ENCODE measurements at places on chromosomes 11 and 22.

DNA sequence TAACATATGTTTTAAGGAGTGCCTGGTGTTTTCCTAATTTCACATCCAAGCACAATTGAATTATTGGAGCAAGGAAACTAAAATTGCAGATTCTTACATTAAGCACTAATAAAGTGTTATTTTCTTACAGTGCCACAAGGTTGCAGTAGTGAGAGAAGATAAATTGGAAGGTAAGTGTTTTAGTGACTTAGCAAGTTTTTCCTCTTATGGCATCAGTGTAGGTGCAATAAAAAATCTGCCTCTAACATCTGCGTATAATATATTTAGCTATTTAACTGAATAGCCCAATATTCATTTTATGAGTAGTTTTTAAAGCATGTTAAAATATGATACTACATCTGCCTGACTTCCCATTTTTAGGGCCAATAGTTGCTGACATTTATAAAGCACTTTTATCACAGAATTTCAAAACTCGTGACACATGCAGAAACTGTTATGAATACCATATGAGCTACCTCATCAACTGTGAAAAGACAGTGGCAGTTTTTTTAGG lies 19.0 kb downstream of the POLD3 start:
- DNase-seq, result no peak

- no peak for DNase-seq
These were observed 57.8 kb downstream of the ENDOD1 start for GRCh38 chr11:95147364-95147905.

GRCh38 chr22:49825944-49826602 lies 1.6 kb downstream of the BRD1 start:
- DNase-seq, result no peak

DNA sequence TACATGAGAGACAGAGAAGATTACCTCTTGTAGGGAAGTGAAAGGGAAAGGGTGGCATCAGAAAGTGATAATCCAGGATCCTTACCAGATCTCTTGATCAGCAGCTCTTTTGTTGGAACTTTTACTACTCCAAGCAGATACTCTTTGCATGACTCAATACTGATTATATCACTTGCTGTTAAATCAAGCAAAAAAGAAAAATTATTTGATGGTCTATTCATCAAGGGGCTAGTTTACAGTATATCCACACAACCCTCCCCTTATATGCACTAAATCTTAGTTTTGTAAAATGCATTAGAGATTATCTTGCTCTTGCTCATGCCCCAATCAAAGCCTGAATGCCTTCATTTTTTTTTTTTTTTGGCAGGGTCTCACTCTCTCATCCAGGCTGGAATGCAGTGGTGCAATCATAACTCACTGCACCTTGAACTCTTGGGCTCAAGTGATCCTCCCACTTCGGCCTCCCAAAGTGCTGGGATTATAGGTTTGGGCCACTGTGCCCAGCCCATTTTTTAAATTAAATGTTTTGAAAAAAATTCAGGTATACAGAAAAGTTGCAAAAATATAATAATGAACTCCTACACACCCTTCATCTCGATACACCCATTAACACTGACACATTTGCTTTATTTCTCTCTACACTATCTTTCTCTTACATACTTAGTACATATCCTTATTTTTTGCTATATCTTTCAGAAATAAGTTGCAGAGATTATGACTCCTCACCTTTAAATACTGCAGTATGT lies 76.1 kb upstream of the UCP3 start:
- no peak for DNase-seq

- no peak for DNase-seq
These were observed 8.9 kb downstream of the SEC14L2 start for GRCh38 chr22:30405731-30406130.

GRCh38 chr11:86891036-86891435 lies 64.2 kb downstream of the FZD4 start:
- no peak for DNase-seq

DNA sequence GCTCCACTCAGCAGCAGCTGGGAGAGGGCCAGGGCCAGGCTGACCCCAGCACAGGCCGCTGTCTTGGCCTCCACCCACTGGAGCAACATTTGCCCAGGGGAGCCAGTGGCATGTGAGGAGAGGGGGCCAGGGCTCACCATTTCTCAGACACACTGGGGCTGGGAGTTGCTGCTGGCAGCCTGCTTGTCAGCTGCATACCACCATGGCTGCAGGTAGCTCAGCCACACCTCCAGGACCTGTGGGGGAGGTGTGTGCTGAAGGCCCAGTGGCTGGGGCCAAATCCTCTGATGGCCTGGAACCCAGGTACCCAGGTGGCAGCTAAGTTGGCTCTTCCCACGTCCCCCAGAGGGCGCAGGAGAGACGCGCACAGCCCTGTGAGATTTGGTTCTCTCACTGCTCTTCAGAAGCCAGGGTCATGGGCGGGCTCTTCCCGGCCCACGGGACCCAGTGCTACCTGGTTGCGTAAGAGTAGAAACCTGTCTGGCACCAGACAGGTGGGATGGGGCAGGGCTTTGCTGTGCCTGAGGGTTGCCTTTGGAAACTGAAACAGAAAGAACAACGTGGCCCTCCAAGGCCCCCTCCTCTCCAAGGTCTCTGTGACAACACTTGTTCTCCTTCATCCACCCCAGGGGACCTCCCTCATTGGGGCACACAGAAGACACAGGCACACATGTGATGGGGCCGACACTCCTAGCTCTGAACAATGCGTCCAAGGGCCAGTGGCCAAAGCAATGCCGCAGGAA lies 98.8 kb downstream of the MED15 start:
- peak; percentile 71 for DNase-seq

- no peak for DNase-seq
These were observed 216.4 kb upstream of the PDGFD start for GRCh38 chr11:104380358-104380757.

GRCh38 chr11:100105982-100106358 lies 581.1 kb upstream of the ARHGAP42 start:
- no peak for DNase-seq

DNA sequence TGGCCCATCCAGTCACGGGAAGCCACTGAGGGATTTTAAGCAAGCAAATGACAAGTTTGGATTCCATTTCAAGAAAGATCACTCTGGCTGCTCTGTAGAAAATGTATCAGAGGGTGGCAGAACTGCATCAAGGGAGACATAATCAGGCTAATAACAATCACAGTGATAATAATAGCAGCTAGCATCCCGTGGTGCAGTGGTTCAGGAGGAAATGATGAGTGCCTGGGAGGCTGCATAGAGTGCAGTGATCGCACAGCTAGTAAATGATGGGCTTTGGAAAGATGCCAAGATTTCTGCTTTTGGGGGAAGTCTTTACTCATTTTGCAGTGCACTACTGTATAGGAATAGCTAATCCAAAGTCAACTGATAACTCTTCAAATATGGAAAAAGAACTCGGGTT lies 35.8 kb downstream of the TNRC6B start:
- no peak for DNase-seq

DNA sequence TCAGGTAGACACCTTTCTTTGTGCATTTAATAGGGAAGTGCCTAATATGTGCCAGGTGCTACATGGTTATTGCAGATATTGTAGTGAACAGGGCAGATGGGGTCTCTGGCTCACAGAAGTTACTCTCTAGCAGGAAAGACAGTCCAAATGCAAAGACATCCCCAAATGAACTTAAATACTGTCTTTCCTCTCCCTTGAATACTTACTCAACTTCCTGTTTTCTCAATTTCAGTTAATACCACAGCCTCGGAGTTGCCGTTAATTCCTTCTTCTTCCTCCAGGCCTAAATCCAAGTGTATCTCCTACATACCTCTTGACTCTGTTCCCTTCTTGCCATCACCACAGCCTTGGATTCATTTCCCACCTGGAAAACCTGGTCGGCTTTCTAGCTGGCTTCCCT lies 134.3 kb upstream of the SESN3 start:
- DNase-seq, result no peak

DNA sequence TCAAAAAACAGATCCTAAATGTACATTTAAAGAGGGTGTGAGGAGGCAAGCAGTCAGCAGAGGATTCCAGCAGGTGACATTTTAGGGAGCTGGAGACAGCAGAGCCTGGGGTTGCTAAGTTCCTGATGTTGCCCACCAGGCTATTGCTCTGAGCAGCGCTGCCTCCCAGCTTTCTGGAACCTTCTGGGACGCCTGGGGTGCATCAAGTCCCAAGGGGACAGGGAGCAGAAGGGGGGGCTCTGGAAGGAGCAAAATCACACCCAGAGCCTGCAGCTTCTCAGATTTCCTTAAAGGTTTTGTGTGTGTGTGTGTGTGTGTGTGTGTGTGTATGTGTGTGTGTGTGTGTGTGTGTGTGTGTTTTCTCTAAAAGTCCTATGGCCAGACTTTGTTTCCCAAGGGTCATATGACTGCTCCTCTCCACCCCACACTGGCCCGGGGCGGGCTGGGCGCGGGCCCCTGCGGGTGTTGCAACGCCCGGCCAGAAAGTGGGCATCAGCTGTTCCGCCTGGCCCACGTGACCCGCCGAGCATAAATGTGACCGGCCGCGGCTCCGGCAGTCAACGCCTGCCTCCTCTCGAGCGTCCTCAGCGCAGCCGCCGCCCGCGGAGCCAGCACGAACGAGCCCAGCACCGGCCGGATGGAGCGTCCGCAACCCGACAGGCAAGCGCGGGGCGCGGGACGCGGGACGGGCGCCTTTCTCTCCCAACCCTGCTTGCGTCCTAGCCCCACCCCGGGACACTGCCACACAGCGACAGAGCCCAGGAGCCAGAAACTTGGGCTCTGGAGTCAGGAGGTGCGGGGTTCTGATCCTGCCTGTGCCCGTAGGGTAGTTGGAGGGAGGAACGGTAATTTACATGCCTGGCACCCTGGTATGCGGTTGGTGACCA lies at the start of gene HMOX1:
Gene HMOX1 (plus strand): TSS at position 560 of the 887 bp plus-strand sequence. CDS start 78 bp downstream, at position 638.
- no peak for DNase-seq

Measured in NCI-H2107 (cell line).